NCI-H1092 treated with DMSO at 0.1 percent for 48 hours (cell line): ENCODE measurements at places on chromosomes 16 and 17.

DNA sequence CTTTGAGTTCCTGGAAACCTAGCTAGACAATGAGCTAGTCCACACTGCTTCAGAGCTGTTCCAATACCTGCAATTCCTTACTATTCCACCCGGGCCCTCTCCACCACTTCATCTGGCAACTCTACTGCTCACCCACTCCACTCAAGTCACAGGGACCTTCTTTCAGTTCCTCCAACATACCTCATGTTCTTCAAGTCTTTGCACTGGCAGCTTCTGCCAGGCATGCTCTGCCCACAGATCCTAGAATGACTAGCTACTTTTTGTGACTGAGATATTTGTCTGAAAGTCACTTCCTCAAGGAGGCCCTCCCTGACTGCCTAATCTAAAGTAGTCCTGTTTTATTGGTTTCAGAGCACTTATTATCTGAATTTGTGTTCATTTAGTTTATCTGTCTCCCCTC is 86.4 kb downstream of the TEX14 start:
- DNase-seq, result no peak

DNA sequence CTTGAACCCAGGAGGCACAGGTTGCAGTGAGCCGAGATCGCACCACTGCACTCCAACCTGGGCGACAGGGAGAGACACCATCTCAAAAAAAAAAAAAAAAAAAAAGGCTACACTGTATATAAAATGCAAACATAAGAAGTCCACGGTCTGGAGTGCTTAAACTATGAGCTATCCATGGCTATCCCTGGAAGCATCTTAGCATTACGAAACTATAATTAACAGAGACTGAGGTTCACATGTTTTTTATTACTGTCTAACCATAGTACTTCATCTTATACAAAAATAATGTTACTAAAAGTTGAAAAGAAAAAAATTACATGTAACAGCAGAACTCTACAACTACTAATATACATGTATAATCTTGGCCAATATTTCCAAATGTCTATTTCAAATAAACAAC is 32.8 kb downstream of the HELZ start:
- DNase-seq, result no peak

GRCh38 chr16:29683543-29684090 is 4.6 kb downstream of the QPRT start:
- DNase-seq, result no peak

- peak; percentile 67 for DNase-seq
Measured at GRCh38 chr17:70168044-70168976, 1.0 kb upstream of the KCNJ2 start.

DNA sequence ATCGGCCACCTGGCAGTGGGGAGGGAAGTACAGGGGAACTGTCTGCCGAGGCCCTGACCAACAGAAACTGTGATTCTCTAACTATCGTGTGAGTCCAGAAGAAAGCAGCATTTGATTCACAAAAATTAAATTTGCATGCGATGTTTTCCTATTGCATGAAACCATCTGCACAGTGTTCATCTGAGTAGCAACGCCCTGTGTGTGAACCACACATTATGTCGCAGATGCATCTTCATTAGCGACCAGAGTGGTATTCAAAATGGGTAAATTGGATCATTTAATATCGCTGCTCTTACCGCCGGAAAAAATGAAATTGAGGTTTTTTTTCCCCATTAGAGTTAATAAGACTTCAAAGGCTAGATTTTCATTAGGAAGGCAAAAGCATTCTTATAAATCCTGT is 260.6 kb downstream of the ABCC12 start:
- DNase-seq, result no peak

GRCh38 chr17:55314061-55314783 is 49.5 kb downstream of the HLF start:
- no peak for DNase-seq

- DNase-seq, result no peak
Measured at GRCh38 chr17:39808409-39808997, 55.6 kb downstream of the IKZF3 start.

GRCh38 chr17:70636517-70637133 is 467.3 kb downstream of the KCNJ2 start:
- peak; percentile 62 for DNase-seq

GRCh38 chr16:89104930-89105571 is 11.4 kb downstream of the ACSF3 start:
- no peak for DNase-seq

- DNase-seq, result no peak
Measured at GRCh38 chr17:4525691-4526397, 27.2 kb downstream of the SPNS2 start.
